SW480 (cell line): ENCODE measurements at places on chromosomes 3 and 15.

DNA sequence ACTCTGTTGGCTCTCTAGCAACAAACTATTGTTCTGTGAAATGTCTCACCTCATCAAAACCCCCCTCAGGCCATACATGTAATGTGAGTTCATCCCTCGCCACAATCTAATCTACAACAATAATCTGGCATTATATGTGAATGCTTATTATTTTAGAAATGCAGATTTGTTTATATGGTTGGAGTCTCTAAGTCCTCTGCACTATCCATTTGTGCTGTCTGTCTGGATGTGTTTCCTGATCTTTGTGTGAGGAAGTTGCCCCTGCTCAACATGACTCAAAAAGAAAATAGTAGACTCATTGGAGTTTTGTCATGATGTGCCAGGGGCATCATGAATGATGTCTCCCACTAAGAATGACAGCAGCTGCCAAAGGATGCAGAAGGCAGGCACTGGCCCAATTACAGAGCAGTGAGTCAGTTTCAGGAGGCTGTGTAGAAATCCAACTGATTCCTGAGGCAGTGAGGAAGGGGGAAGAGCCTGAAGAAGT is 161.6 kb upstream of the PDZRN3 start:
- no peak for DNase-seq

GRCh38 chr3:175484666-175485065 is 625.5 kb downstream of the NAALADL2 start:
- no peak for DNase-seq

DNA sequence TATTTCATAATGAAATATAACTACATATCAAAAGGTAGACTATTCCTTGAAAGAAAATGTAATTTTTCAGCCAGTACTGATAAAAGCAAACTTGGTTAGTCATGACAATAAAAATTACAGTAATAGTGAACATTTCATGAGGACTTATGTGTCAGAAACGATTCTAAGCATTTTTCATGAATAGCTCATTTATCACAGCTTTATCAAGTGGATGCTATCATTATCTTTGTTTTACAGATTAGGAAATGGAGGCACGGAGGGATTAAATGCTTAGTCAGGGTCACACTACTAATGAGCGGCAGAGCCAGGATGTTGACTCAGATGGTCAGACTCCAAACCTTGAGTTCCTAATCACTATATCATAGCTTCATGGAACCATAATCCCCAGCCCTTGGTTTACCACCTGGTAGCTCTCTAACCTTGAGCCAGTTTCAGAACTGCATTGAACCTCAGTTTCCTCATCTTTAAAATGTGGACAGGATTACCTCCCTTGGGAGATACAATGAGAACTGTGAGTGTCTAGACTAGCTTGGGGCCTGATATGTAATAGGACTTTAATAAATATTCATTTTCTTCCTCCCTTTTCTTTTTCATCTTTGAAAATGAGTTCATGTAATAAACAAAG is 85.4 kb downstream of the TNIK start:
- no peak for DNase-seq

- DNase-seq: no peak
Observed at GRCh38 chr3:194271460-194272035, 79.6 kb downstream of the CPN2 start.

DNA sequence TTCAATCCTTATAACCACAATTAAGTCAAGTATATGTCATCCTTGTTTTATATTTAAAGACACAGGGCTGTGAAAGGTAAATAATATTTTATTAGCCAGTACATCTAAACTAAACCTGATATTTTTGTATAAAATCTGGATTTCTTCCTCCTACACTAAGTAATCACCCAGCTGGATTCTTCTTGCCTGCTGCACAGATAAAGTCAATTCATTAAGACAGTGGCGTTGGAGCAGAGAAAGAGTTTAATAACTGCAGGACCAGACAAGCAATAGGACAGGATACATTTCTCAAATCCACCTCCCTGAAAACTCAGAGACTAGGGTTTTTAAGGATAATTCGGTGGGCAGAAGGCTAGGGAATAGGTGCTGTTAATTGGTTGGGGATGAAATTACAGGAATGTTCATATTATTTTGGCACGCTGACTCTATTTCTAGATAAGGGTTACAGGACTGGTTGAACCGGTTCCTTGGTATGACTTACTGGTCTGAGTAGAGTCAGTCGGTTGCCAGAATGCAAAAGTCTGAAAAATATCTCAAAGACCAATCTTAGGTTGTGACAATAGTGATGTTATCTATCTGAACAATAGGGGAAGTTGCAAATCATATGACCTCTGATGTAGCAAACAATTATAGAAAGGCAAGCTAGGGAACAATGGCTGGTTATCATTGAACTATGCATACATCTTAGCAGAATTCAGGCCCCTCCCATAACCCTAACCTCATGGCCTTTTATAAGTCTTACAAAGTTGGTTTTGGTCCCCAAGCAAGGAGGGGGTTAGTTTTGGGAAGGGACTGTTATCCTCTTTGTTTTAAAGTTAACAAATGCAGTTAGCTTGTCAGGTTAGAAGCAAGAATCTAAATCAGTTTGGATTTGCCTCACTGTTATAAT is 244.8 kb downstream of the ALCAM start:
- no peak for DNase-seq
